Gastroesophageal sphincter (tissue), 4 donors: ENCODE measurements at places on chromosomes 4 and X.

DNA sequence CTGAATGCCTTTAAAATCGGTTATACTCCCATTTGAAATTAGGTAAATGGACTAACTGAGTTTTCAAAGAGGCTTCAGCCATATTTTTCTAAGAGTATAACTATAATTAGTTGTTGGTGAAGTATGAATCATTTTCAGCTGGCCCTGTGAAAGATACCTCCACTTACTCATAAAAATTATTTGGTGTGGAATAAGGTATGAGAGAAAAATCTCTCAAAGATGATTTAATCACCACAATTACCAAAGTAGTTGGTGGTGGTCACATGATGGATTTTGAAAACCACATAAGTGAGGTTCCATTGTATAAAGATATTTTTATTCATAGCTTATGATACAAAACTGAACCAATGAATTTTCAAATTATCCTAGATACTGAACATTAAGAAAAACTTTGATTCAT, 9.0 kb upstream of the KLHL2 start:
- ATAC-seq: no peak

DNA sequence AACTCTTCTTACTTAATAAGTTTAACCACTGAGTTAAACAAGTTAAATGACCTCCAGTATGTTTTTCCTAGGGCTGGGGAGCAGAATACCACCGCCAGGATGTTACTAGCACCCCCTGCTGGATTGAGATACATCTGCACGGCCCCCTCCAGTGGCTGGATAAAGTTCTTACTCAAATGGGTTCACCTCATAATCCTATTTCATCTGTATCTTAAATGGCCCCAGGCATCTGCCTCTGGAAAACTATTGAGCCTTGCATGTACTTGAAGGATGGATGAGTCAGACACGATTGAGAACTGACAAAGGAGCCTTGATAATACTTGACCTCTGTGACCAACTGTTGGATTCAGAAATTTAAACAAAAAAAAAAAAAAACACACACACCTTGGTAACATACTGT, 61.5 kb upstream of the MMAA start:
- peak; percentile 79 for ATAC-seq

GRCh38 chr4:169619518-169619957, 840 bp upstream of the CLCN3 start:
- ATAC-seq: no peak

DNA sequence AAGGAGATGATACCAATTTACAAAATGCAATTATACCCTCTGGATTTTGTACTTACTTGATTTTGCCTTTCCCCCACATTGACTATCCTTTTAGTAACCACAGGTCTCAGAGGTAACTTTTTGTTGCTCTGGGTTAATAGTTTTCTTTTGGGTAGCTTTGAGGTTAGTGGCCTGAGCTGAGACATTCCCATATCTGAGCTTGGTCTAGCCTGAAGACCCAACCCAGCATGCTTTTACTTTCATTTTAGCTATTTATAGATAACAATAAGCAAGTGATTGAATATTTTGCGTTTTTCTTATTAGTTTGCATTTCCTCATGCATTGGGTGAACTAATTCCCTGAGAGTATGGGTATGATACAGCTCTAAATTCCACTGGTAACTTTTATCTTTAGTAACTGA, 11.8 kb downstream of the HTN1 start:
- ATAC-seq: no peak

DNA sequence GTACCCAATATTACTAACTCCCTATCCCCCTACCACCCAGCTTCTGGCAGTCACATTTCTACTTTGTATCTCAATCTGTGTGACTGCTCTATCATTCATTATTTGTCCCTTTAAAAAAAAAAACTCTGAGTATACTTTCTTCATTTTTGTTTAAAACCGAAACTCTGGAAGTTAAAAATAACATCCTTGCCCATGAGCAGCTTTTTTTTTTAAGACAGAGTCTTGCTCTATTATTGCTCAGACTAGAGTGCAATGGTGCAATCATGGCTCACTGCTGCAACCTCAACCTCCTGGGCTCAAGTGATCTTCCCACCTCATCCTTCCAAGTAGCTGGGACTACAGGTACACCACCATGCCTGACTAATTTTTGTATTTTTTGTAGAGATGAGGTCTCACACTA, 15.8 kb downstream of the UBE2K start:
- ATAC-seq: peak; percentile 65

DNA sequence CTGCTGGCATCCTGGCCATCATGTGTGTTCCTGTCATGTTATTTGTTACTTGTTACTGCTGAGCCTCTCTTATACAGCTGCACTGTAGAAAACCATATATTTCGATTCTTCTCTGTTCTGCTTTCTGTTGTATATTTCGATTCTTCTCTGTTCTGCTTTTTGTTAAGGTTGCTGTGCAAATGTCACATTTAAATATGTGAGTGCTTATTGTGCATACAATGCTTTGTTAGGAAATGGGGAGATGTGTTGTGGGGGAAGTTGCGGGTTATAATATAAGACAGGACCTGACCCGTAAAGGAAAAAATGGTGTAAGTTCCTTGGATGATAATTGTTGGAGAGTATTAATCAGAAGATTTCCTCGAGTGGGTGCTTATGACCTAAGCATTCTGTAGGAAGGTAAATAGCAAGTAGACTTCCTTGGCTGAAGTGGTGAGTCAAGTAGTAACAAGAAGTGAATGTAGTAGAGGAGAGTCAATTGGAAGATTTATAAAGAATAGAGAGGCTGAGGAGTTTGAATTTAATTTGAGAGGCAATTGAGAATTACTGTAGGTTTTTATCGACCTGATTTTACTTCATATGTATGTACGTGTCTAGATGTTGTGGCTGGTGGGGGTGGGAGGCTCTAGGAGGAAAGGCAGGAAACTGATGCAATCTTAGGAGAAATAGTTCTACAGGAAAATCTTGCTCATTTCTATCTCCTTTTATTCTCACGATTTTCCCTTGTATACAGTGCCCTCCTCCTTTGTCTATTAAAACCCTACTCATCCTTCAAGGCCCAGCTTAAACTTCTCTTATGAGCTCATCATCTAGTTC, 8.5 kb downstream of the OGT start:
- no peak for ATAC-seq

DNA sequence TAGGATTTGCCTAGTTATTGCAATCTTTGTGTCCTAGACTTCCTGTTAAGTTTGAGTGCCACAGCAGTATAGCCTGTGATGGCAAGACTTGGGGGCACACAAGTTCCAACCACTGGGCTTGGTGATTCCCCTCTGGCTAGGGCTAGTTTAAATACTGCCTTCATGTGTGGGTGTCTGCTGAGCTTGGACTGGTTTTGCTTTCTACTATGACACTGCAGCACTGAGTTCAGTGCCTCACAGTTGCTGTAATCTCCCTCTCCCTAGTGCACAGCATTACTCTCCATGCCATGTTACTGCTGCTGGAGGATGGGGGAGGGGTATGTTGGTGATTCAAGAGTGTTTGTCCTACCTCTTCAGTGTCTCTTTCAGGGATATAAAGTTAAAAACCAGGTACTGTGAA, 379.6 kb downstream of the IL15 start:
- ATAC-seq: no peak

- no peak for ATAC-seq
Measured at GRCh38 chr4:4763822-4764557, 95.5 kb upstream of the MSX1 start.

DNA sequence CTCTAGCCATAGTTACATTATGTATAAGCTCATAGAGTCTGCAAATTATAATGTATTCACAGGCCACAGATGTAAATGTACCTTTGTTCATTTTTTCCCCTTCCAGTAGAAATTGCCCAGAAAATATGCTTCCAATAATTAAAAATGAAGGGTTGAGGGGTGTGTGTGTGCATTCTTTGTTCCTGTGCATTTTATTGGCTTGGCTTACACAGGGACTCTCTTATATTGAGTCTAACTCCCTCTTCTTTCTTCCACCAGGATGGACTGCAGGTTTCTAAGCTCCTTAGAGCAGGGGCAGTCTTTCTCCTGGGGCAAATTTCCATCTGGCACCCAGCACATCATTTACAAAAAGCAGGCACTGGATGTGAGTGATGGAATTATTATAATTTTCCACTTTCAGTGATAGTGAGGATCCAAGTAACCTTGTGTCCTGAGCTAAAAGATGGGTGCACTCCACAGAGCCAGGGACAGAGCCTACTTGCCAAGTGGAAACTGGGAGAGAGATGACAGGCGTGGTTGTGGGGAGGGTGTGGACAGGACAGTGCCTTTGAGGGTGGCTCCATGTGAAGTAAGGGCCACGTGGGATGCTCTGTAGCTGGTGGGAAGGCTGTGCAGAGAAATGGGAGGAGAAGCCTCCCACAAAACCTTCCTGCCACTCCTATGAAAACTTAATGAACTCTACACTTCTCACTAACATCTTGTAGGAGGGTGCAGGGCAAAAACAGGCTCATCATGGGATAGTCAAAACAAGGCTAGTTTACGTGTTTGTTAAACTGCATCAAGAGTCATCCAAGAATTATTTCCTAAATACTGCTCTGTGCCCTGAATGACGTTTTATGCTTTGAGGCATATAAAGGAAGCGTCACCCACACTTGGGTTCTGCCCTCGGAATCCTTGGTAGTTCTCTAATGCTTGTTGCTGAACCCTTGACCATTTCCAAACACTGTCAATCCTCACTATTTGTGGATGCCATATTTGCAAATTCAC, 16.0 kb downstream of the IGFBP7 start:
- ATAC-seq: peak; percentile 69

DNA sequence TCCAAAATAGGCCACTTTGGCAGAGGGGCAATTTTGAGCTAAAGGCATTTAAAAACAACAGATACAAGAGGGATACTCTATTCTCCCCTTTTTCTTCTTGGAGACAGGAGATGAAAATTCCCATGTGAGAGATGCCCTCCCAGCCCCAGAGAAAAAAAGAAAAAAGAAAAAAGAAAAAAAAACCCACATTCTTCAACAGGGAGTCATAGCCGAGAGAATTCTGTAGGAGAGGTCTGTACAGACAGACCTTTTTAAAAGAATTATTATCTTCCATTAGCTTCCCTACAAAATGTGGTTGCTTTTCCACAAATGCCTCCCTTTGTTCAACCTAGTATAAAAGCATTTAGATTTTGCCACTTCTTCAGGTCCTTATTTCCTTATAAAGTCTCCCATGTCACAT, 89.9 kb downstream of the SPCS3 start:
- ATAC-seq: no peak

GRCh38 chr4:54746218-54746617, 88.5 kb downstream of the KIT start:
- no peak for ATAC-seq

DNA sequence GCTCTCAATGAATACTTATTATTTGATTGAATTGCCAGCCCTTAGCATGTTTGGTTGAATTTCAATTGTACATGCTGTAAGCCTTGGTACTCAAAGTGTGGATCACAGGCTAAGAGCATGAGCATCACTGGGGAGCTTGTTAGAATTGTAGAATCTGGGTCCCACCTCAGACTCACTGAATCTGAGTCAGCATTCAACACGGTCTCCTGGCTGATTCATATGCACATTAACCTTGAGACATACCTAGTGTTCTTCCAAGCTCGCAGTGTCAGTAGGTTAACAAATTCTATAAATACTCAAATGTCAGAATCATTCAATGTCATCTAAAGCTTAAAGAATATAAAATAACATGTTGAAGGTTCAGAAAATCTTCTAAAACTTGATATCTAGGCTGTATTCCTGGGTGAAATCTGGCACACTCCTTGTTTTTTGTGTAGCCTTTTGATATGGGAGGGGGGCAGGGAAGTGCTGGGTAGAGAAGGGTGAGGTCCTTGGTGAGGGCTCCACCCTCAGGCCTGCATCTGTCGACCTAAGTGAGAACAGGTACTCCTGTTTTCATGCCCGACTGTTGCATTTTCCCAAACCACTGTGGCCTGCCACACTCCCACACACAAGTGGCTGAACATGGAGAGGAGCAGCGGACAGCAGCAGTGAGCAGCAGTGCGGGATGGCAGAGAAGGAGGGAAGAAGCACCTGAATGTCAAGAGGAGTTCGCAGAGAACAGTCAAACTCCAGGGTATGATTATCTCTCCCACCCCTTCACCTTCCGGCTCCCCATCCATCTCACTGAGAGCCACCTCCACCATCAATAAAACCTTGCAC, 529.6 kb upstream of the IGFBP7 start:
- no peak for ATAC-seq

DNA sequence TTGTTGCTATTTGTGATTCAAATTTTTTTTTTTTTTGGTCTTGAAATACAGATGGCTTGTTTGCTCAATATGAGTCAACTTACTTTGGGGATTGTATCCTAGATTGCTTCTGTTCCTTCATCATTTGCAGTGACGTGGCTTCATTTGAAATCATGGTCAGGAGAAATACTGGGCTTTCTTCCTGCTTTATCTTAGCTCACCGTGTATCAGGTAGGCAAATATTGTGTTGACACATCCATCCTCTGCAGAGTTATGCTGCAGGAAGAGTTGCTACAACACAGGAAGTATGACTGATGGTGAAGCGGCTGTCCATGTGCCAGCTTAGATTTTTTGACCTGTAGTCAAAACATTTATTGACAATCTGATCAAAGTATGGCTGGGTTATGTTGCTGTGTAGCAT, 232.2 kb downstream of the C4orf33 start:
- ATAC-seq: peak; percentile 34

GRCh38 chr4:176198316-176198903, 3.0 kb upstream of the SPATA4 start:
- ATAC-seq: no peak

- ATAC-seq: no peak
Measured at GRCh38 chrX:96929036-96929435, 45.3 kb downstream of the RPA4 start.

DNA sequence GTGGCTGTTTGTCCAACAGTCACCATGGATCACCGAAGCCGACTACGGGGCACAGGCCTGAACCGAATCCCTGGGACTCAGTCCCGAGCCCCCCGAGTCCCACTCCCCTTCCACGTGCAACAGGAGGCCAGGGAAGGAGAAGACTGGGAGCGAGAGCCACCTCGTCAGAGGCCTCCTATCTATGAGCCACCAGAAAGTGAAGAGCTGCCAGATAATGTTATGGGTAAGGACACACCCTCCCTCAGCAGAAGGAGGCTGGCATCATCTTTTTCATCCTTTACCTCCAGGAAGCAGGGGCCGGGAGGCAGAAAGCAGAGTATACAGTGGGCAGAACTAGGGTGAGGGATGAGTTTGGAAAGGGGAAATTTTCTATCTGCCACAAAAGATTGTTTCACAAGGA, 2.8 kb upstream of the PRDX4 start:
- no peak for ATAC-seq

DNA sequence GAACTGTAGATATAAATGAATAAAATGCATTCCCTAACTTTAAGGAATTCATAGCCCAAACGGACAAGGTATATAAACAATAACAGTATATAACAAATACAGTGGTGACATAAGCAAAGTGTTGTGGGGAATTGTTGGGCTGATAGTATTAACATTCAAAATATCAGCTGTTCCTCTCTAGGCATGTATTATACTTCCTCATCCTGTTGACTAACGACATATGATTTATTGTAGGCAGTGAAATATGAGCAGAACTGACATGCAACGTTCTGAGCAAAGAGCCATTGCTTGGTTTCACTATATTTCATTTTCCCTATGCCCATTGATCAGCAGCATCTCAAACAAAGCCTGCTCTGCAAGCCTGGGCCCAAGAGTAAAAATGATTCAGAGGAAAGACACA, 143.9 kb downstream of the PTCHD1 start:
- ATAC-seq: no peak

- ATAC-seq: no peak
Measured at GRCh38 chr4:40363945-40364344, 28.8 kb downstream of the CHRNA9 start.

GRCh38 chr4:95106408-95106928, 348.7 kb downstream of the BMPR1B start:
- no peak for ATAC-seq
